ENCODE measurements at places on chromosomes 7 and 10.

- no peak for DNase-seq
These were observed 474.1 kb upstream of the ZMIZ1 start for GRCh38 chr10:78594559-78595268.

GRCh38 chr10:3848005-3848774 is 63.2 kb upstream of the KLF6 start:
- DNase-seq, result no peak

DNA sequence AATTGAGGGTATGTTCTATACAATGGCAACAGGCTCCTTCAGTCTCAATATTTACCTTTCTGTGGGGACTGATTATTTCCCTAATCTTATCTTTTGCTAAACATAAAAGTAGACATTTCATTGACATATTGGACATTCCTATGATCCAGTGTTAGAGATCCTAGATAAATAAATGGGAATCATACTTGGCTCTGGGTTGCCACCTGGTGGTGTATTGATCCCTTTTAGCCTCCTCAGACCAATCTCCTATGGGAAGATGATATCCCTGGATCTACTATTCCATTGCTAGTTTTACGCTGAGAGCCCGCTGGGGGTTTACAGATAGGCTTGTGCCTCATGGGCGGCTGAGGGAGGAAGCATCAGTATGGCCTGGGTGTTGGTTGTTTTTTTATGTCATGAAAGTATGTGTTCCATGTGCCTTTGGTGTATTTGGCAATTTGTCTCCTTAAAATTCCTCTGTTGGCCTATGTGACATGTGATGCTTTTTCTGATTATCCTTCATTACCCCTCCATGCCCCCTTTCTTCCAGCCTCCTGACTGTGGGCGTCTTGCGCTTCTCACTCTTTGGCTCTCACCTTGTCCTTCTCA is 18.8 kb downstream of the CELF2 start:
- DNase-seq, result peak; percentile 42

DNA sequence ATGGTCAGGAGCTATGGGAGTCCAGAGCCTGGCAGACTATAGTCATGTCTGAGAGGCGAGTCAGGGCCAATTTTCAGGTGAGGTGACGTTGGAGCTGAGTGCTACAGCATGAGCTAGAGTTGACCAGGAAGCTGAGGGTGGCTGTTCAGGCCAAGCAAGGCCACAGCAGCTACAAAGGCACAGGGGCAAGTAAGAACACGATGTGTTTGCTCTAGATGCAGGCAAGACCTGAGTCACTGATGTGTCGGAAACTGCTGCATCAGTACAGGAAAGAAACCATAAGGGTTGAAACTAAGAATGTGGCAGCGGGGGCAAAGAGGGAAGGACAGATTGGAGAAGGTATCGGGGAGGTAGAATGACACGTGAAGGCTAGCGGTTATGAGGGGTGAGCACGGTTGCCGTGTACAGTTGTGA is 11.8 kb upstream of the RRP12 start:
- no peak for DNase-seq

DNA sequence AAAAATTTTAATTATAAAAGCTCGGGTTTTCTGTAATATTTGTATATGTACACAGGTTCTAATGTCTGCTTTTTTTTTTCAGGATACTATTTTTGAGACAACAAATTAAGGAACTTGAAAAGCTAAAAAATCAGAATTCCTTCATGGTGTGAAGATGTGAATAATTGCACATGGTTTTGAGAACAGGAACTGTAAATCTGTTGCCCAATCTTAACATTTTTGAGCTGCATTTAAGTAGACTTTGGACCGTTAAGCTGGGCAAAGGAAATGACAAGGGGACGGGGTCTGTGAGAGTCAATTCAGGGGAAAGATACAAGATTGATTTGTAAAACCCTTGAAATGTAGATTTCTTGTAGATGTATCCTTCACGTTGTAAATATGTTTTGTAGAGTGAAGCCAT is 57.9 kb upstream of the BAMBI start:
- no peak for DNase-seq

- DNase-seq, result no peak
These were observed 34.8 kb upstream of the MSMB start for GRCh38 chr10:46080886-46081285.

GRCh38 chr10:127996586-127996985 is 89.7 kb downstream of the PTPRE start:
- DNase-seq, result no peak

DNA sequence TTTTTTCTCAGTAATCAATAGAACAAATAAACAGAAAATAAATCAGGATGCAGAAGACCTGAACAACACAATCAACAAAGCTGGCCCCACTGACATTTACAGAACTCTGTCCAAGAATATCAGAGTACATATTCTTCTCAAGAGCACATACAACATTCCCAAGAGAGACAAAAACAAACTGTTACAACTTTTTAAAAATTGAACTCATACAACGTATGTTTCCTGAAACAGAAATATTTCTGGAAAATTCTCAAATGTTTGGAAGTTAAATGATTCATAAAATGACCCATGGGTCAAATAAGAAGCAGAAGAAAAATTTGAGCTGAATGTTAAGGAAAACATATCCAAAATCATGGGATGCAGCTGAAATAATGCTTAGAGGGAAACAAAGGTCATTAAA is 93.9 kb upstream of the VIPR2 start:
- no peak for DNase-seq

All from WTC11 (cell line).